ENCODE measurements at places on chromosomes 12 and 14.

GRCh38 chr14:101817501-101818001 is 56.0 kb downstream of the PPP2R5C start:
- DNase-seq: no peak

DNA sequence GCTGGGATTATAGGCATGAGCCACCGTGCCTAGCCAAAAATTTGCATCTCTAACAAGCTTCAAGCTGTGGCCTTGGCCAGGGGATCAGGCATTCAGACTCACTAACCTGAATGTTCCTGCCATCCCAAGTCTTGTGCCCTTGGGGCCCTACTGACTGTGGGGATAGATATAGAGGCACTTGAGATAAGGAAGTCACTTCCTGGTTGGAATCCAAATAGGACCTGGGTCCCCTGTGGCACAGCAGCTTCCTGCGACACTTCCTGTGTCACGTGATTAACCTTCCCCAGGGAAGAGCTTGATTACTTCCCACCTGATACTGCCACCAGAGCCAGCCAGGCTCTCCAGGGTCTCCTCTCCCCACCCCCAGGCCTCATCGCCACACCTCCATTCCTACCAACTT is 128.2 kb downstream of the BCL11B start:
- DNase-seq: no peak

DNA sequence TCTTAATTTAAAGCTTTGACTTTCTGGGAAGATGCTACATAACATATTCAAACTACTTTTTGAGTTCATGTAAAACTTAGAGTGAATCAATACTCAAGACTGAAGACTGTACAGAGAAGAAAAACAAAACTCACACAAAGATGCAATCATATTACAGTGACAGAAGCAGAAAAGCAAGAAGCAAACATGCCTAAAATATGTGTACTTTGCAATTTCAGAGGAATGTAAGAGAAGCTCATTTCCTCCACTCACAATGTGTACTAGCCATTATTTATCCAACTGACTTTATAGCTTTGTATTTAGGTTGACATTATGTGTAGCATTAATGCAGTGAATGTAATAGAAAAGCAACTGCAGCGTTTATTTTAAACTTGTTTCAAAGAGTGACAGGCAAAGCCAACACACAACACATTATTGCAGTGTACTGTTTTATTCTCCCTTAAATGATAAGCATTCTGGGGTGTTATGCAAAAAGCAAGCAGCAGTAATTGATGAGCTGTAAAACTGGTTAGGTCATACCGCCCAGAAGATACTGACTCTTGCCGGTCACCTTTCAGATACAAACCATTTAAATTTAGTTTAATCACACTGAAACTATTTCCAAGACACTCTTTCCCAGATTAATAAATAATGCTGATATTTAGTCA is 88.2 kb upstream of the PAWR start:
- DNase-seq: no peak

GRCh38 chr12:107027636-107028053 is 40.7 kb upstream of the MTERF2 start:
- DNase-seq: no peak

DNA sequence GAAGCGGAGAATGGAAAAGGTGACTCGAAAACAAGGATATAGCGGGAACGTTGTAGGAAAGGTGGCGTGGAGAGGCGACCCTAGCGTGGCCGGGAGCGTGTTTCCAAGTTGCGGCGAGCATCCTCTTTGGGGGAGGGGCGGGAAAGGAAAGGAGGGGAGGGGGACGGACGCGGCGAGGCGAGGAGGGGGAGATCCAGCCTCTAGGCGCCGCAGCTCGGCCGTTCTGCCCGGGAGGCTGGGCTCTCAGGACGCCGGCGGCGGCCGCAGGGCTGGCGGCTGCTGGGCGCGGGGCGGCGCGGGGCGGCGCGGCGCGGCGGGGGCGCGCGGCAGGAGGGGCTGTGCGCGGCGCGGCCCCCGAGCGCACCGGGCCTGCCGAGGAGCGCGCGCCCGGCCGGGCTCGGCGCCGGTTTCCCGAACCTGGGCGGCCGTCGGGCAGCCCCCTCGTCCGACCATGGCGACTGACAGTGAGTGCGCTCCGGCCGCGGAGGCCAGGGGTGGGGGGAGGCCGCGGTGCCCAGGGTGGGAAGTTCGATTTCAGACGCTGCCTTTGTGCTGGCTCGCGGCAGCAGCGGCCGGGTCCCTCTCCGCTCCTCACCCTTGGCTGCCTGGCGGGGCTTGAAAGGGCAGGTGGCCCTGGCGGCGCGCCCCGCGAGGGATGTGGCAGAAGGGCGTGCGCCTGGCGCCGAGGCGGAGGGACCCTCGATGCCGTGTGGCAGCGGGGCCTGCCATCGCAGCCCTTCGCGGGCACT is 50.3 kb downstream of the SNAPC1 start:
- DNase-seq: peak; percentile 56

GRCh38 chr12:64385468-64385867 is 5.1 kb downstream of the C12orf56 start:
- no peak for DNase-seq

GRCh38 chr14:106842687-106843086 is 1316.3 kb downstream of the TMEM121 start:
- no peak for DNase-seq

DNA sequence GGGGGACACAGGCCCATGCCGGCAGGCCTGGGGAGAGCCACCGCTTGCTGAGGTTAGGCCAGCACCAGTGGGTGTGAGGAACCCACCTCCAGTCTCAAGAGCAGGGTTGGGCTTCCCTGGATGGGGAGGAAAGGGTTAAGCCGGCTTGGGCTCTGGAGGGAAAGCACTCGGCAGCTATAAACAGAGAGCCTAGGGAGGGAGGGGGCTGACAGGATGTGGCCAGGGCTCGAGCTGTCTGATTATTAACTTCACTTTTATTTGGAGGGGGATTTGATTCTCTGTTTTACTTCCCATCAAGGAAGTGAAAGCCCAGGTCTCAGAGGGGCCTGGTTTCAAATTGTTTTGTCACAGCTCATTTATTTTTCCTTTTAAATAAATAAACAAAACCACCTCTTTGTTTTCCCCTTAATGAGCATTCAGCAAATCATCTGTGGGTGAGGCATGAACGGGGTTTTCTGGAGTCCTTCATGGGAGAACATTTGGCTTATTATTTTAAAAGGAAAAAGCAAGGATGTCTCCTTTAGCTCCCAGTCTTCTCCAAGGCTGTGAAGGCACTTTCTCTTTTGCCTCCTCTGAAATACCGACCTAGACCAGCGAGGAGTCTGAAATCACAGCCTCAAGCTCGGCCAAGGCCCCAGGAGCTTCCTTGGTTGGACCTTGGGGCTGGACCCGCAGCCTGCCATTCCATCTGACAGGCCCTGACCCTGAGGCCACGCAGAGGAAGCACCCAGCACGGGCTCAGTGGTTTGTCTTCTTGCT is 21.9 kb upstream of the ZFP36L1 start:
- DNase-seq: peak; percentile 76
